ENCODE measurements at places on chromosomes 4 and X.

DNA sequence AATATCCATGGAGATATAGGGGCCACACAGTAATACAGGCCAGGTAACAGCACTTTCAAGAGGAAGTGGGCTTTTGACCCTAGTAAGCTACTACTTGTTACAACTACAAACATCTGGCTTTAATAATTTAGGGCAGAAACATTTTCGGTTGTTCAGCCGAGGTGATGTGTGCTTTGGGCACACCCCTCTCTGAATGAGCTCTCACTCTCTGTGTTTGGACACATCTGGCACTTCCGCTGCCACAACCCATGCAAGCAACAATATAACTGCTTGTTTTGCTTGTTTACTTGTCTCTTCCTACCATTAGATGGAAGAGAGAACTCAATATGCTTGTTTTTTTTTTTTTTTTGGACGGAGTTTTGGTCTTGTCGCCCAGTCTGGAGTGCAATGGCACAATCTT, 277.2 kb downstream of the HS3ST1 start:
- no peak for DNase-seq

DNA sequence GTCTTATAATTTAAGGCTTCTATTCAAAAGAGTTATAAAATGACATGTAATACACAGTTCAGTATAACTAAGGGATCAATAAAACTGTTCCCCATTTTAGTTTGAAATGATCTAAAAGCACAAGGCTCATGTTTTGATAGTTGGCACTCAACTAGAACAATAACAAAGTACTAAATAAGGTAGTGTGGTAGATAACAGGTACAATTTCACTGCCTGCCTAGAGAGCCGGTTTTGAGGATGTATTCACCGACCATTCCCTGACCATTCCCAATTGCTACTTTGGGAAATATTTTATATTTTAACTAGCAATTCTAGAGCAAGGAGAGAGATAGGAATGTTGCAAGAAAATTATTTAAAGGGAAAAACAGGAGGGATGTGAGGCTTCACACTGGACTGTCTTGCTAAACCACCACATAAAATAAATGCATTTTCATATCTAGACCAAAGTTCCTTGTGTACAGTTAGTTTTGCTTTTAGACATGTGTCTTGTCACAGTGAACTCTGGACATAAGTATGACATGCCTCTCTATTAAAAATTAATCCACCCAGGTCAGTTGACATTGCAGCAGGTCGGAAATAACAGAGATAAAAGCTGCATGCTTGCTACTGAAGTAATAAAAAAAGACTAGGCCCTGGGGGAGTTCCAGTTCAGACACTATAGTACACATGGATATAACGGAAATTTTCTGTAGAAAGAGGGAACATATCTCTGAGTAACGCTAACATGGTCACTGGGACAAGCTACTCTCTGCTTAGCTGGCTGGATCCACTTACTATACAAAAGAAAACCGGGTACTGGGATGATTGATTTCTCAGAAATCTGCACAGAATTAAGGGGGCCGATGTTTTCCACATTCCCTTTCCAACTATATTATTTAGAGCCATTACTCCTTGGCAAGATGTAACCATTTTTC, 56.3 kb upstream of the NAP1L5 start:
- DNase-seq, result no peak

DNA sequence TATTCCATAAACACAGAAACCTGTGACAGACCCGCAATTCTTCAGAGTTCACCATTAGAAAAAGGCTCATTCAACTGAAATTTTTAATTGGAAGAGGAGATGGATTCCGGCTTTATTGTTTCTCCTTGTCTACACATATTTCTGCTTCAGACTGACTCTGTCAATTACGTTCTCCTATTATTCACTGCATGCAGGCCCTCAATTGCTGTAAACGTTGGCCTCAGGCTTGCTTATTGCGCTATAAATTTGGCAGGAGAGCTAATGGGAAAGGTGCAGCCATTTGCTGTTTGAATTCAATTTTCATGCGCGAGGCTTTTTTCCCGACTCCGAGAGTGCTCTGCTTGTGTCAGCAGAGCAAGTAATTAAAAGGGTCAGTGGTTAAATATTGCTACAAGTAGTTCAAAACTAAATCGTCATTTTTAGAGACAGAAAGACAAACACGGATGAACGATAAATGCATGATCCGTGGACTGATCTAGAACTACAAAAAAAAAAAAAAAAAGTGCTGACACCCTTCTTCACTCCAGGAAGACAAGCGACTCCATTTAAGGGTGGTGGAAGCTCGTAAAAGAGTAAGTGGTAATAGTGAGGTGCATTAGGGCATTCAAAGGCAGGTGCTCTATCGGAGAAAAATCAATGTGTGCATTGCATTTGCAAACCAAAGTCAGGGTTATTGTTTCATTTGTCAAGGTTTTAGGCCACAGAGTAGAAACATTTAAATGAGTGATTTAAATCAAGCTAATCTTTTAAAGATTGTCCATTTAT, 841.6 kb upstream of the FRG1 start:
- DNase-seq, result no peak

GRCh38 chr4:27619435-27619834, 758.8 kb downstream of the STIM2 start:
- no peak for DNase-seq

DNA sequence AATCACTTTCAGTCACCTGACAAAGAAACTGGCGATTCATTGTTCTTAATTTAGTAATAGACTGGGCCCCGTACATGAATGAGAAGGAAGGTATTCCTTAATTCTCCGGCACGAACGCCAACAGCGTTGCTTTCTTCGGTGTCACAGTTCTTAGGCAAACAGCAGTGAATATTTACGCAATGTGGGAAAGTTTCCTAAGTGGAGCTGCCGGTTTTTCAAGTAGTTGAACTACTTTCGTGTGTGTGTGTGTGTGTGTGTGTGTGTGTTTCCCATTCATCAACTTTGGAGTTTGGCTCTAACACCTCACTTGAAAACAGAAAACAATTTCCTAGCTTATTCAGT, 651 bp downstream of the NXT2 start:
- DNase-seq, result no peak

GRCh38 chrX:109685656-109686078, 47.4 kb downstream of the ACSL4 start:
- no peak for DNase-seq

GRCh38 chrX:17744896-17745523, 7.7 kb downstream of the SCML1 start:
- DNase-seq, result no peak

DNA sequence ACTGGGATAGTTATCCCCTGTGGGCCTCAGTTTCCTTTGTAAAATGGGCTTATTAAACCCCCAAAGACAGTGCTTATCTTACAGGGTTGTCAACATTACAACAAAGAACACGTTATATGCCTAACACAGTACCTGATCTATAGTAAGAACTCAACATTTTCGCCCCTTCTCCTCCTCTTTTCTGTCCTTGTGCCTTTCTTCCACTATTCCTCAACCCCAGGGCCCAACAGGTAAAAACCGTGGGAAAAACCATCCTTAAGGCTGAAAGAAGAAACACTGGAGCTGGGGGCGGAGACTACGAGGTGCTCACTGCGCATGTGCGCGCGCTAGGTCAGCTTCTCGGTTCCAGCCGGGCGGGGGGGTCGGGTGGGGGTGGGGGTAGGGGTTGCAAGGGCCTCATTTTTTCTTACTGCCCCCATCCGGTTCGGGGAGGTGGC, 426 bp upstream of the XIAP start:
- DNase-seq, result no peak

- no peak for DNase-seq
Measured at GRCh38 chr4:122793811-122794210, 32.8 kb upstream of the FGF2 start.

DNA sequence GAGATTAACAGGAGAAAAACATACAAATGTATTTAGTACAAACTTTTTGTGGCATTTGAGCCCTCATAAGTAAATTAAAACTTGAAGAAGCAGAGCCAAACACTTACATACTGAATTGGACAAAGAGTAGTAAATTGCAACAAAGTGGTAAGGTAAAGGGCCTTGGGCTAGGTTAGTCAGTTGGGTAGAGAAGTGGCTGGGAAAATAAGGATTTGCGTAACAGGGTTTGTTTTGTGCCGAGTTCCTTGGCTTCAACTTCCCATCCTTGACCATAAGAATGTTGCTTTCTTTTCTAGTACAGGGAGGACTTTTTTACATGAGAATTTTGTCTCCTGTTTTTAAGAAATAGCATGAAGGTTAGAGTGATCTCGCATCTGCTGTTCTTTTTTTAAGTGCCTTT, 33.3 kb upstream of the DSPP start:
- DNase-seq, result no peak

Measured in keratinocyte (primary cell).